Activated naive CD8-positive, alpha-beta T cell treated with anti-CD3 and anti-CD28 coated beads, Interleukin-2, amount 50 U/mL, for 24 hours (primary cell): ENCODE measurements at places on chromosomes 4 and X.
A peak's percentile ranks its signal among the peaks of the same experiment; 100 is the strongest.

- DNase-seq: no peak
Observed at GRCh38 chr4:77002321-77003107, 53.0 kb downstream of the SEPTIN11 start.

- no peak for DNase-seq
Observed at GRCh38 chr4:180449395-180449956, 1793.7 kb upstream of the TENM3 start.

GRCh38 chr4:165208741-165209388 lies 1.5 kb downstream of the KLHL2 start:
- DNase-seq: peak; percentile 20

GRCh38 chrX:12002876-12003275 lies 135.4 kb upstream of the FRMPD4 start:
- DNase-seq: no peak

DNA sequence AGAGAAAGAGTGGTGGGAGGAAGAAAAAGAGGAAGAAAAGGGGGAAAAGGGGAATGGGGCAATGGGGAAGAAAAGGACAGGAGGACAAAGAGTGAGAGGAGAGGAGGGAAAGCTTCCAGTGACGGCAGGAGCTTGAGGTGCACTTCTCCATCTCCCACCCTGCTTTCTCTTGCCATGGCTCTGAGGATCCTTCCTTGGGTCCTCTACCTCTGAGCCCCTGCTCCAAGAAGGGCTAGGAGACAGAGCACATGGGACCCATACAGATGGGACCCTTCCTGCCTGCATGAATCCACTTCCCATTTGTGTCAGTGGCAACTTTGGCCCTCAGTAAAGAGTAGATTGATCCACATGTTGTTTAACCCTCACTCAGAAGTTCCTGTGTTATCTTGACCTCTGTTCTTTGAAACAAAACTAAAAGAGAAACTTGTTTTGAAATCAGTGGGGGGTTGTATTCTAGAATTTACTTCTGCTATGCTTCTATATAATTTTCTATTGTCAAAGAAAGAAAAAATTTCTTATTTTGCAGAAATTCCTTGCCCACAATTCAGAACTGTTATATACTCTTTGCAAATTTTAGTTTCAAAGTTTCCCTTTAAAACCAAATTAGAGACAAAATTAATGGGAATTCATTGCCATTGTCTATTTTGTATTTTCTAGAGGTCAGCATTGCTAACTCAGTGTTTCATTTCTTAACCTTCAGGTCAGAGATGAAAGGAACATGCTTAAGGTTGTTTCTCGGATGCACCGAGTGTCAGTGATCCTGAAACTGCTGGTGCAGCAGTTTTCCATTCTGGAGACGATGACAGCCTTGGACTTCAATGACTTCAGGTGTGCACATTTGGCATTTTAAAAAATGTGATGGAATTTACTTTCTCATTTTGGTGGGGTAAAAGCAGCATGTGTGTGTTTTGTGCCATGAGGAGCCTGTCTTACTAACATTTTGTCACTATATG lies 5.0 kb downstream of the TDO2 start:
- no peak for DNase-seq

DNA sequence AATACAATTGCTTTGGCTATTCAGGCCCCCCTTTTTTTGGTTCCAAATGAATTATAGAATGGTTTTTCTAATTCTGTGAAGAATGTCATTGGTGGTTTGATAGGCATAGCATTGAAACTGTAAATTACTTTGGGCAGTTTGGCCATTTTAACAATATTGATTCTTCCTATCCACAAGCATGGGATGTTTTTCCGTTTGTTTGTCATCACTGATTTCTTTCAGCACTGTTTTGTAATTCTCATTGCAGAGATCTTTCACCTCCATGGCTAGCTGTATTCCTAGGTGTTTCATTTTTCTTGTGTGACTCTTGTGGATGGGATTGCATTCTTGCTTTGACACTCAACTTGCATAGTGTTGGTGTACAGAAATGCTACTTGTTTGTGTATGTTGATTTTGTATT lies 33.0 kb downstream of the ADH6 start:
- DNase-seq: no peak

DNA sequence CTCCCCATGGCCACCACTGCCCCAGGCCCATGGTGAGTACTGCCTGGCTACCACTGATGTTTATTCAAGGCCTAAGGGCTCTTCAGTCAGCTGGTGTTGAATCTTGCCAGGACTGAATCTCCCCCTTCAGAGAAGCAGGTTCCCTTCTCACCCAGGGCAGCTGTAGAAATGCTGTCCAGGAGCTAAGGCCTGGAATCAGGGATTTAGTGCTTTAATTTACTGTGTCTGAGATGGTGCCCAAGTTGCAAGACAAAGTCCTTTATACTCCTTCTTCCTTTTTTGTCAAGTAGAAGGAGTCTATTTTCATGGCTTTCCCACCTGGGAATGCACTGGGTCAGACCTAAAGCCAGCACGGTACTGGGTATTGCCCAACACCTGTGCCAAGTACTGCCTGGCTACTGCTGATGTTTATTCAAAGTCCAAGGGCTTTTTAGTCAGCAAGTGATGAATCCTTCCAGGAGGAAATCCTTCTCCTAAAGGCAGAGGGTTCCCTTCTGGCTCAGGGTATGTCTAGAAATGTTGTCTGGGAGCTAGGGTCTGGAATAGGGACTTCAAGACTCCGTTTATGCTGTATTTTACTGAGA lies 117.6 kb upstream of the ATOH1 start:
- no peak for DNase-seq

DNA sequence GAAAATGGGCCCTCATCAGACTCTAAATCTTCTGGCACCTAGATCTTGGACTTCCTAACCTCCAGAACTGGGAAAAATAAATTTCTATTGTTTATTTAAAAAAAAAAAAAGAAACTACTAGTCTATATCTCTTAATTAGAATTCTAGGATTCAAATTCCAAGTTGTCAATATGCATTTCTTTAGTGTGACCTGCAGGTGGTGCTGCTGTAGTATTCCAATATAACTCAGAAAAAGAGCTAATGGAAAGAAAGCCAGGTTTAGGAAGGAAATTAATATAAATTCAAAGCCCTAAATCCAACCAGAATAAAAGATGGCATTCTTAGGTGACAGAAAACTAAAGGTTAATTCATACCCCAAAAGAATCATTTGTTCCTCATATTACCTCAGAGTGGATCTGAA lies 80.0 kb upstream of the NALF2 start:
- no peak for DNase-seq

- DNase-seq: no peak
Observed at GRCh38 chr4:177302371-177303100, 7.1 kb upstream of the NEIL3 start.

DNA sequence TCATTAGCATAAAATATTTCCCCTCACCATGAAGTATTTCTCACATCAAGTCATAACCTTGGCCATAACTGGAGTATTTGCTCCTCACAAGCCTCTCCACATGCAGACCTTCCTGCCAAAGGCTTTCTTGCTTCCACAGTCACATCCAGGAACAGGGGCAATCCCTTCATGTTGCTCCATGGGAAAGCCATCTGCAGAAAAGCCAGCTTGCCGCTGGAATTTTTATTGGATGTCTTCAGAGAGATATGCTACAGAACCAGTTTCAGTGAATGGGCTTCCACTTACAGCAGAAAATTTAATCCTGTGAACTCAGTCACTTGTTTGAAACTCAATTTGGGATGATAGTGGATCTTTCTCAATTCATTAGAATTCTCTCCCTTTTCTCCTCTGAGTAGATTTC lies 3.2 kb upstream of the CDKN2AIP start:
- no peak for DNase-seq

GRCh38 chrX:47143894-47144625 lies 442 bp downstream of the NDUFB11 start:
- DNase-seq: peak; percentile 26

DNA sequence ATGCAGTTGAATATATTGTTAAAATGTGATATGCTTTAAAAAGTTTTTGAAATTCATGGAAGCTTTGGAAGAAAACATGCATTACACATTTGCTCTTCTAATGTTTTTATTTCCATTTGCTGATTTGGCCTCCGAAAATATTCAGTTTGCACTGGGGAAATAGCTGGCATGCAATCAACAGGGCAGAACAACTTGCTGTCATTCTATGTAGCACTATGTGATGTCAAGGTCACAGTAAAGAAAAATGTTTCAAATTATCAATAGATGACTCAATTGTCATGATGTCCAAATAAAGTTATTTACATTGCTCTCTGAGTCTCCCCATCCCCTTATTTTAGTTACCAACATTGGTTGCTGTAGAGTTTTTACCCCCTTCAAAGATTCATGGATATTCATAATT lies 119.2 kb downstream of the TLL1 start:
- no peak for DNase-seq

DNA sequence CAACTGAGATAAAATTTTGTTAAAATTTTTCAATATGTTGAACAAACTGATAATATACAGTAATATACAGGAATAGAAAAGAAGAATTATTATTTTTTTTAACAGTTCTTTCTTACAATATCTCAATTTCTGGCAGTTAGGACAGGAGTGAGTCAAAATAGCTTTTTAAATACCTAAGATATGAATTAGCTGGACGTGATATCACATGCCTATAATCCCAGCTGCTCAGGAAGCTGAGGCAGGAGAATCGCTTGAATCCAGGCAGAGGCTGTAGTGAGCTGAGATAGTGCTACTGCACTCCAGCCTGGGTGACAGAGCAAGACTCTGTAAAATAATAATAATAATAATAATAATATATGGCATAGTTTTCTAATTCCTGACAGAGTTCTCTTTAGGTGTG lies 1039.3 kb downstream of the STPG2 start:
- no peak for DNase-seq

DNA sequence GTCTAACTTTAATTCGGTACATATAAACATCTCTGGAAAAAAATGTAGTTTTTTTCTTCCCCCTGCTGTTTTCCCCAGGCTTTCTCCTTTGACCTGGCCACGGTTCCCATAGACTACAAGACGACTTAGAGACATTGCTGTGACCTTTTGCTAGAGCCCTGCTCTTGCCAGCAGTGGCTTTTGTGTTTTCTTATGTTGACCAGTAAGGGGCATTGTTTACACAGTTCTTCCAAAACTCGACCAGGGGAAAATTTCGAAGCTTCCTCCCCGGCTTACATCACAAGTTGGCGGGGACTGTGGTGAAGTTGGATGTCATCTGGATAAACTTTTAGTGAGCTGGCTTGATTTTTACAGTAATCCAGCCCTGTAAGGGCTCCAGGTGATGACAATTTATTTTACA lies 9.3 kb downstream of the CCDC160 start:
- no peak for DNase-seq

DNA sequence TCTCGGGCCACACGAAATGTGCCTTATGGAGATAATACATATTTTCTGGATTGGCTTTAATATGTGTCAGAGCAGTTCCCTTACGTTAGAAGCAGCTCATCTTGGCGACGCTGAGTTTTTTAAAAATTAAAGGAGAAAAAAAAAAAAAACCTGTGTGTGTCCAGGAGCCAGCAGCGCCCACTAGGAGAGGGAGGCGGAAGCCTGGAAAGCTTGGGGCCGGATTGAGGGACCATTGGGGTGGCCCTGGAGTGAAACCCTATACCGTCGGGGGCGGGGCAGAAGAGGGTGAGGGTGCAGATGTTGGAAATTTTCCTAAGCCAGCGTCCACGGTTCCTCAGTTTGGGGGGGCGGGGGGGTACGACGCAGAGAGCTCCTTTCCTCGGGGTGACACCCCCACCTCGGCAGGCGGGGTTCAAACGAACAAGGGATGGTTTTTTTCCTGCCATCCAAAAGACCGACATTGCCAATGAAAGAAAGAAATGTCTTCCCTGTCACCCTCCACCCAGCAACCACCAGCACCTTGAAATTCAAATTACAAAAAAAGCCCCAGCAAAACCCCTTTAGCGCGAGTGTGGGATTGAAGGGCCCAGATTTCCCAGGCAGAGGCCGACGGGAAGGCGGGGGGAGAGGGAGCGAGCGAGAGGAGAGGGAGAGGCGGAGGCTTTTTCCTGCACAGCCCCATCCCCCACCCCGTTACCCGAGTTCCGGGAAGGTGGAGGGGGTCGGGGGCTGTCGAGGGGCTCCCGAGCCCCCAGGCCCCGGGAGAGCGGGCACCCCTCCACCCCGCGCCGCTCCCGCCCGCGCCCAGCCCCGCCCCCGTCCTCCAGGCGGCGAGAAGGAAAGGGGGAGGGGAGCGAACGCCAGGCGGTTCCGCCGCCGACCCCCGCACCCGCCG lies 859 bp downstream of the SMARCA1 start:
- no peak for DNase-seq

- no peak for DNase-seq
Observed at GRCh38 chrX:45903781-45904201, 641.4 kb downstream of the ZNF674 start.

DNA sequence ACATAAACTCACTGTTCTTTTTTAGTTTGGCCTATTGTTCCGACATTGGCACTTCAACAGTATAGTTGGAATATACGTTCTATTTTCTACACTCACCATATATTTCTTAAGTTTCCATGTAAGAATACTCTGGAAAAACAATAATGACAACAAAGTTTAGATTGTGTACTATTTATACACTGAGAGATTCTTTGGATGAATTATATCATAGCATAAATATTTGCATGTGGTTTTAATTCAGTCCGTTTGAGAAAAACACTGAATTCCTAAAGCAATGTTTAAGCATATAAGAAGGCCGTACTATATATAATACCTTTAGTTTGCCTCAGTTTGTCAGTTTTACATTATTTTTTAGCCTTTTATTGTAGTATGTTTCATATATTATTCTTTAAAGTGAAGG lies 82.4 kb downstream of the RAP1GDS1 start:
- DNase-seq: no peak

- DNase-seq: peak; percentile 21
Observed at GRCh38 chr4:169620880-169621248, 486 bp downstream of the CLCN3 start.

DNA sequence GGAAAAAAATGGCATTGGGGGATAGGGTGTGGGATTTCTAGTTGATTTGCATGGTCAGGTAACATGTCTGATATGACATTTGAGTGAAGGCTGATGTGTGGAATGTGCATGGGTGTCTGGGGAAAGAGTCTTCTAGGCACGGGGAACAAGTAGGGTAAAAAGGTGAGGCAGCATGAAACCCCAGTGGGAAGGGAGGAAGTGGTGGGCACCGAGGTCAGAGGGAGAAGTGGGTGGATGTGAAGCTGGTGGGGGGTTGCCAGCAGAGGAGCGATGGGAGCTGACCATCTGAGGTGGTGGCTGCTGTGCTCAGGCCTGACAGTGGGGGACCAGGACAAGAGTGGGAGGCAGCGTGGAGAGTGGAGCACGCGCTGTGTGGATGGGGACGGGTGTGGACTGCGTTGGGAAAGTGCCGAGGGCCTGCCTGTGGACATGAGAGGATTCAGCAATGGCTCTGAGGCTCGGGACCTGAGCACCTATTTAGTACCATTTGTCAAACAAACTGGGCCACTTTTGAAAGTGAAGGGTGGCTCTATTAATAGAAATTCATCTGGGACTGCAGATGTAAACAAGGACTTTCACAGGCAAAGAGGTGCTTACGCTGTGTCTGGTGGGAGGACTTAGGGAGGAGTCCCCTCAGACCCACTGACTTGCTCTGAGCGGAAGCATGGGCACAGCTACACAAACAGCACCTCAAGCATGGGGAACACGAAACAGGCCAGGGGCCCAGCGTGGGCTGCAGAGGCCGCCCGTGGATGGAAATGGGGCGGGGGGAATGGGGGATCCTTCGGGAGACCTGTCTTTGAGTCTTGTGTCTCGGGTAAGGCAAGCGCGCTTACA lies 16.7 kb upstream of the S100P start:
- DNase-seq: no peak
